HFF-Myc (cell line): ENCODE measurements at places on chromosomes 4 and X.

GRCh38 chr4:20552004-20552403 is 148.3 kb upstream of the PACRGL start:
- DNase-seq = no peak

DNA sequence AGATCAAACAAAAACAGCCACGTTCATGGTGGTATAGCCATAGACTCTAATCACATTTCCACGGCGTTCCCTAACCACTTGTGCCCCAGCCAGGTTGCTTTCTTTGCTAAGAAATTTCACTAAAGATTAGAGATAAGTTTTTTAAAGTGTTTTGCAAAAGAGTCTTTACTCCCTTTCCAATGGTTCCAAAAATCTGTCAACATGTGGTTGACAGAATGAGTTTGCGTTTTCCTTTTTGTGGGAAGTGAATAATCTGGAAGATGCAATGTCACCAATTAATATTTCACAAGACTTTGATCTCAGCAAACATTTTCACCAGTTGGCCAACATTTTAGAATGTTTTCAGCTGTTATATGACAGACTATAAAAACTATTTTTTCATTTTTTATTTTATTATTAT is 35.3 kb downstream of the CXCL1 start:
- no peak for DNase-seq

GRCh38 chr4:77501851-77502250 is 103.8 kb upstream of the CXCL13 start:
- no peak for DNase-seq

DNA sequence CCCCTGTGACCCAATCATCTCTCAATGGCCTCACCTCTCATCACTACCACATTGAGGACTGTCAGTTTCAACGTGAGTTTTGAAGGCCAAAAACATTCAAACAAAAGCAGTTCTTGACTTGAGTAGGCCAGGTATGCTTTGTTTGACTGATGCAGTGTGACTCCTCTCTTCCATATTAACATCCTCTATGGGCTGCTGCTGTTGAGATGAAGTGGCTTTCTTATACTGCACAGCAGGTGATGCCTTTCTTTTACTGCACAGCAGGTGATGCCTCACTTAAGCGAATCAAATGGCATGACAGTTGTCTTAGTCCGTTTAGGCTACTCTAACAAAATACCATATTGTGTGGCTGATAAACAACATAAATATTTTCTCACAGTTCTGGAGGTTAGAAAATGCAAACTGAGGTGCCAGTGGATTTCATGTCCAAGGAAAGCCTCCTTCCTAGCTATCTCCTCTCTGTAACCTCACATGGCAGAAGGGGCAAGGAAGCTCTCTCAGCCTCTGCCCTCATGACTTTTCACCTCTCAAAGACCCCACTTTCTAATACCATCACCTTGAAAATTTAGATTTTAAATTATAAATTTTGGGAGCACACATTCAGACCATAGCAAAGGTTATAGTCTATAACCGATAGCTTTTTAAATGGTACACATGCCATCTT is 2267.9 kb upstream of the AGA start:
- no peak for DNase-seq
